ENCODE measurements at places on chromosomes 13 and 19.

- DNase-seq = peak; percentile 23
Observed at GRCh38 chr13:96075953-96076543, 13.9 kb upstream of the HS6ST3 start.

GRCh38 chr19:28862238-28862637 lies 350.7 kb downstream of the UQCRFS1 start:
- DNase-seq = no peak

- no peak for DNase-seq
Observed at GRCh38 chr13:108060111-108060510, 155.2 kb downstream of the LIG4 start.

- no peak for DNase-seq
Observed at GRCh38 chr13:33994198-33994597, 176.2 kb downstream of the RFC3 start.

DNA sequence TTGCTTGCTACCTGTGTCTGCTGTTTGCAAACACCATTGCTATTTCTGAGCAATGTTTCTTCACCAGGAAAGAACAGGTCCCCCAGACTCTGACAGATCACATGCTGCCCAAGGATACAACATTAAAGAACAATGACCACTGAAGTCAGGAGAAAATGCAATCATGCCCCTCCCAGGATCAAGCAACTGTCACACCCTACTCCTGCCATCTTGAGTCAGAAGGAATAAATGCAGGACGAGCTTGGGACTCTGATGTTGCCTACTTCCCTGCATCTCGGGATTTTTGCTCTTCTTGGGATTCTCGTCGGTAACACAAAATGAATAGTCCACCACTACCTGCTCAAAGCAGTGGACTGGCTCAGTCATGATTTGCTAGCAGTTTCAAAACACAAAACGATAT lies 490.6 kb downstream of the COG6 start:
- no peak for DNase-seq

GRCh38 chr19:39356647-39357046 lies 14.4 kb downstream of the SAMD4B start:
- DNase-seq = no peak

DNA sequence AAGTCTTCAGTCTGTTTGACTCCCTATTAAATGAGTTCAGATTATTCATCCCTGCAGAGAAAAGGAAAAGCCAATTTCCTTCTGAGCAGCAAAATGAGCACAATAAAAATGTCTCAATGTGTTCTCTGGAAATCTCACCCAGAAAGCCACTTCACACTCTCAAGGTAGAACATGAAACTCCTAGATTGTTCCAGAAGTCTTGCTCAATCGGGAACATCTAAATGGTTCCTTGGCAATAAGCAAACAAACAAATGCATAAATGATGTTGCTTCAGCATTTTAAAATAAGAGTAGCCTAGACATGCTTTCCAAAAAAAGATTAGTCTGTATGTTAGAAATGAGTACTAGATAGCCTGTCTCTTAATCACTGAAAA lies 59.7 kb upstream of the TNFRSF19 start:
- DNase-seq = no peak

DNA sequence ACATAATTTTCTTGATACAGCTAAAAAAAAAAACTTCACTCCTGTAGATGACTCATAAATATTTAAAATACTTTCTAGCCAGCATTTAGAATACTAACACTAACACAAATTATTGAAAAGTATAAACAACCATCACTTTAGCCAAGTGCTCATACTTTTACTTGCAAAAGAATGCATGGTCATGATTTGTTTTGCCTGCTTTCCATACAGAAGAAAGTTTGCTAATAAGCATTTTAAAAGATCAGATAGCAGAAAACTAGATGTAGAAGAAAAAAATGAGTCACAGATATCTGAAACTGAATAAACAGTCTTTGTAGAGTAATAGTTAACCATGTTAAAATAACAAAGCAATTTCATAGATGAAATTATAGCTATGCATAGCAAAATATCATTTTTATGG lies 2280.4 kb upstream of the PCDH20 start:
- peak; percentile 73 for DNase-seq
